Activated CD4-positive, alpha-beta T cell treated with anti-CD3 and anti-CD28 coated beads, Interleukin-2, amount 10 ng/mL, durations not matched to agents 7 days and 5 days (primary cell): ENCODE measurements at places on chromosomes 1 and 21. TPM values are rescaled to one million over a fixed set of nuclear protein-coding genes. Genes with fewer than 3 reads are reported as not detected.

The RHBG gene
- total RNA-seq, result not detected

The SIM2 gene
- total RNA-seq, result 0.05 TPM

The C1orf116 gene
- not detected for total RNA-seq

The SPRR4 gene
- total RNA-seq, result not detected

The NR5A2 gene
- total RNA-seq, result not detected

The TRAF3IP3 gene
- total RNA-seq, result 426 TPM

The CYP4X1 gene
- total RNA-seq, result not detected

The RNU1-4 gene
- total RNA-seq, result 2,477 TPM

GRCh38 chr21:29656504-29657239, 283.1 kb downstream of the GRIK1 start:
- H3K27me3 ChIP-seq, result no peaks in the 10 kb centered on the region
- DNase-seq, result peak; percentile 12
- peaks cover 19% of the 10 kb centered on the region for H3K4me1 ChIP-seq
- H3K27ac ChIP-seq, result peak overlapping the region; percentile 68

DNA sequence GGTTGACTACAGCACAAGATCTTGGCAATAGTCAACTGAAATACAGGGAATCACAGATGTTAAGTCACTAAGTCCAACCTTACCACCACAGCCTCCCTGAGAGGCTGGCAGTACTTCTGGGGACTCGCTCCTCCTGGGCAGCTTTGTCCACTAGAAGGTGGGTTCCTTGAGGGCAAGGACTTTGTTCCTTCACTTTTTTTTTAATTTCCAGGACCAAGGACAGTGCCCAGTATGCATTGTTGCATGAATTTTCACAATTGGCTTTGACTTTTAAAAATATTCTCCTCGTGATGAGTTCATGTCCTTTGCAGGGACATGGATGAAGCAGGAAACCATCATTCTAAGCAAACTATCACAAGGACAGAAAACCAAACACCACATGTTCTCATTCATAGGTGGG, 96.7 kb upstream of the IGSF21 start:
- H3K4me1 ChIP-seq, result no peaks in the 10 kb centered on the region
- no peaks in the 10 kb centered on the region for H3K36me3 ChIP-seq
- H3K27ac ChIP-seq, result no peak overlapping the region

DNA sequence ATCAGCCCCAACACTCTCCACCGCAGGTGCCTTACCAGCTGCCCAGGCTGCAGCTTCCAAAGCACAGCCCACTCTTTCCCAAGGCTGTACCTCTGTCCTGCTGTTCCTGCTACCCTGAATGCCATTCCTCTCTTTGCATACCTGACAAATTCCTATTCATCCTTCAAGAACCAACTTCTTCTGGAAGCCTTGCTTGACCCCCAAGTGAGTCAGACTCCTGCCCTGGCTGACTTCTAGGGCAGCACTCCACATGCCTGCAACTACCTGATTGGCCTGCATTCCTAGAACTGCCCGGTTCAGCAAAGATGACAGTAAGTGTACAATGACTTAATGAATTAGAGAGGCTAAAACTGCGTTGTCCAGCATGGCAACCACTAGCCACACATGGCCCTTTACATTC, 20.8 kb upstream of the PDZK1IP1 start:
- H3K27ac ChIP-seq, result no peak overlapping the region
- H3K4me3 ChIP-seq, result no peak overlapping the region
- peaks cover 3% of the 10 kb centered on the region for H3K4me1 ChIP-seq
- H3K36me3 ChIP-seq, result no peaks in the 10 kb centered on the region

DNA sequence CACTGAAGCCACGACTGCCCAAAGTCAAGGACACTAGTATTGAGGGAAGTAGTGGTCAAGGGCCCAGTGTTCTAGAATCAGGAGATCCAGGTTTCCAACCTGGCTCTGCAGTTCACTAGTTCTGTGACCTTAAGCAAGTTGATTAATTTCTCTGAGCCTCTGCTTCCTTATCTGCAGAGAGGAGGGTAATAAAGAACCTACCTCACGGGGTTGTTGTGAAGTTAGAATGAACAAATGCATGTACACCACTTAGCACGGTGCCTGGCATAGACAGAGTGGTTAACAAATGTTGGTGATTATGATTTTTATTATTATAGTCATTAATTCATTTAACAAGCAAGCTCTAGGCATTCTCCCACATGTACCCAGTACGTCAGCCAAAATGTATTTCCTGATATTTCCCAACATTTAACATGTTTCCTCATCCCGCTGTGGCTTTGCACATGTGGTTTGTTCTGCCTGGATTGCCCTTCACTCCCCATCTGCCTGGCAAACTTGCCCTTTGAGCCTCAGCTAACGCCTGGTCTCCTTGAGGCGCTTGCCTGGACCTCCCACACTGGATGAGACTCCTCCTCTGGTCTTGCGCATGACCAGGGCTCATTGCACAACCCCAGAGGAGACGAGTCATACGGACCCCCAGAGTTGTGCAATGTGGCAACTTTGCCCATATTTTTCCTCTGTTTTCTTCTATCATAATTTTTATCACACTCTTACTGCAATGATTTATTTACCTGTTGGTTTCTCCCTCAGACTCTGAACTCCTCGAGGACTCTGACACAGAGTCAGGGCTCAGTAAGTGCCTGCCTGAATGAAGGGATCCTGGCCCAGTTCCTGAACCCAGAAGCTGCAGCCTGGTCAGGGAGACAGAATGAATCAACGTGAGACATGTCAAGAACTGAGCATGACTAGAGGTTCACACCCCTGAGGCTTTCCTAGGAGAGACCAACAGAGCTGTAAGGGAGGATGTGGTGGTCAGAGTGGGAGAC, 20.7 kb upstream of the MFSD2A start:
- H3K4me3 ChIP-seq, result no peak overlapping the region
- no peak for DNase-seq
- peaks cover 4% of the 10 kb centered on the region for H3K27me3 ChIP-seq
- no peak overlapping the region for H3K27ac ChIP-seq
- H3K4me1 ChIP-seq, result no peaks in the 10 kb centered on the region

DNA sequence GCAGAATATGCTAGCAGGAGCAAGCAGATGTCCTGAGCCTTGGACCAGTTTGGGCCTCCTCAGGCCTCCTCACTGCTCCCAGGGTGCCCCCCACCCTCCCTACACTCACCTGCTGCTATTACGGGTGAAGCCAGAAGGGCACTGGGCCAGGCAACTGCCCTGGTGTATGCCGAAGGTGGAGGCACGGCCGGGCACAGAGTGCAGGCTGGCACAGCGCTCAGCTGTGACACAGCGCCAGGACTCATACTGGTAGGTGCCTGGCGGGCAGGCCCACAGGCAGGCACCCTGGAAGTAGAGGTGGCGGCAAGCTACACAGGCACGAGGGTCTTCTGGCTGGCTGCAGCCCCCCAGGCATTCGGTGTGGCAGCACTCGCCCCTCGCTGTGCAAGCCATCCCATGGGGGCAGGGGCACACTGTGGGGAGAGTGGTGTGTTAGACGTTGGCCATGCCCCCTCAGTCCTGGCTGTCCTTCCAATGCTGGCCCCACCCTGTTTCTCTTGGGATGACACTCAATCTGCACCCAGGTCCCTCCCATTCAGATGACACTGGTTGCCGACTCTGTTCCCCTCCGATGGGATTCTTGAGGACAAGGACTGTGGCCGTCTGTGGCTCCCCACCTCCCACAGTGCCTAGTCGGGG, 7.0 kb downstream of the INSRR start:
- no peaks in the 10 kb centered on the region for H3K36me3 ChIP-seq
- H3K4me3 ChIP-seq, result no peak overlapping the region

GRCh38 chr1:44714944-44715571, 15.9 kb downstream of the RNU5D-1 start:
- DNase-seq, result peak; percentile 81
- H3K27me3 ChIP-seq, result peaks cover 13% of the 10 kb centered on the region
- H3K27ac ChIP-seq, result peak overlapping the region; percentile 76
- H3K36me3 ChIP-seq, result no peaks in the 10 kb centered on the region
- peaks cover 47% of the 10 kb centered on the region for H3K4me1 ChIP-seq

GRCh38 chr21:27735699-27736098, 768.8 kb upstream of the ADAMTS5 start:
- no peaks in the 10 kb centered on the region for H3K27me3 ChIP-seq
- H3K27ac ChIP-seq, result no peak overlapping the region
- DNase-seq, result no peak
- H3K4me3 ChIP-seq, result no peak overlapping the region
- H3K4me1 ChIP-seq, result no peaks in the 10 kb centered on the region

DNA sequence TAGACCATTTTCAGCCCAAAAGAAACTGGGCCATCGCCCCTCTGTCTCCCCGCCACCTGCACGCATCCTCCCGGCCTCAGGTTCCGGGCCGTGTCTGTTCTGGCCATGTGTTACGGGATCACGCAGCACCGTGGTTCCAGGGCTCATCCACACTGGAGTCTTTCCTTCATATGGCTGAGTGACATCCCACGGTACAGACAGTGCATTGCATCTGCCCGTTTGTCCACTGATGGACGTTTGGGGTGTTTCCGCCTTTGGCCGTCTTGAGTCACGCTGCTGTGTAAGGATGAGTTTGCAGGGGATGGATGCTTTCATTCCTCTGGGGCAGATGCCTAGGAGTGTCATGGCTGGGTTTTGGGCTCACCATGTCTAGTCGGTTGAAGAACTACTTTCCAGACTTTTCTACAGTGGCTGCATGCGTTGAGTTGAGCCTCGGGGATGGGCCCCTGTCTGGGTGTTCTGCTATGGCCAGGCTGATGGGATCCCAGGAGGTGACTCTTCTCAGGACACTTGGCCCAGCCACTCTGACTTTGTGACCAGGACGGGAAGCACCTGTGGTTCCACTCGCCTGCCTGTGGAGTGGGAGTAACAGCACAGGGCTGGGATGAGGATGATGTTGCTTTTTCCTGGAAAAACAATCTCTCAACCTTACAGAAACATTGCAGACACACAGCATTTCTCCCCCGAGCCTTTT, 16.8 kb downstream of the RRP1 start:
- H3K27ac ChIP-seq, result no peak overlapping the region
- peaks cover 6% of the 10 kb centered on the region for H3K4me1 ChIP-seq
- H3K36me3 ChIP-seq, result peaks cover 11% of the 10 kb centered on the region
- H3K27me3 ChIP-seq, result no peaks in the 10 kb centered on the region

- no peak overlapping the region for H3K27ac ChIP-seq
- H3K4me3 ChIP-seq, result no peak overlapping the region
- DNase-seq, result no peak
- no peaks in the 10 kb centered on the region for H3K4me1 ChIP-seq
- peaks cover 11% of the 10 kb centered on the region for H3K36me3 ChIP-seq
- H3K27me3 ChIP-seq, result no peaks in the 10 kb centered on the region
Measured at GRCh38 chr1:21830792-21831453, 18.9 kb downstream of the LDLRAD2 start.

GRCh38 chr1:167065471-167065870, 24.7 kb downstream of the GPA33 start:
- no peaks in the 10 kb centered on the region for H3K27me3 ChIP-seq
- DNase-seq, result no peak
- no peak overlapping the region for H3K27ac ChIP-seq
- H3K36me3 ChIP-seq, result no peaks in the 10 kb centered on the region
- H3K4me1 ChIP-seq, result peaks cover 3% of the 10 kb centered on the region
- no peak overlapping the region for H3K4me3 ChIP-seq

- peaks cover 4% of the 10 kb centered on the region for H3K36me3 ChIP-seq
- no peaks in the 10 kb centered on the region for H3K27me3 ChIP-seq
- H3K27ac ChIP-seq, result no peak overlapping the region
- no peak for DNase-seq
- no peaks in the 10 kb centered on the region for H3K4me1 ChIP-seq
- no peak overlapping the region for H3K4me3 ChIP-seq
Measured at GRCh38 chr1:180785291-180785690, 127.4 kb upstream of the KIAA1614 start.

DNA sequence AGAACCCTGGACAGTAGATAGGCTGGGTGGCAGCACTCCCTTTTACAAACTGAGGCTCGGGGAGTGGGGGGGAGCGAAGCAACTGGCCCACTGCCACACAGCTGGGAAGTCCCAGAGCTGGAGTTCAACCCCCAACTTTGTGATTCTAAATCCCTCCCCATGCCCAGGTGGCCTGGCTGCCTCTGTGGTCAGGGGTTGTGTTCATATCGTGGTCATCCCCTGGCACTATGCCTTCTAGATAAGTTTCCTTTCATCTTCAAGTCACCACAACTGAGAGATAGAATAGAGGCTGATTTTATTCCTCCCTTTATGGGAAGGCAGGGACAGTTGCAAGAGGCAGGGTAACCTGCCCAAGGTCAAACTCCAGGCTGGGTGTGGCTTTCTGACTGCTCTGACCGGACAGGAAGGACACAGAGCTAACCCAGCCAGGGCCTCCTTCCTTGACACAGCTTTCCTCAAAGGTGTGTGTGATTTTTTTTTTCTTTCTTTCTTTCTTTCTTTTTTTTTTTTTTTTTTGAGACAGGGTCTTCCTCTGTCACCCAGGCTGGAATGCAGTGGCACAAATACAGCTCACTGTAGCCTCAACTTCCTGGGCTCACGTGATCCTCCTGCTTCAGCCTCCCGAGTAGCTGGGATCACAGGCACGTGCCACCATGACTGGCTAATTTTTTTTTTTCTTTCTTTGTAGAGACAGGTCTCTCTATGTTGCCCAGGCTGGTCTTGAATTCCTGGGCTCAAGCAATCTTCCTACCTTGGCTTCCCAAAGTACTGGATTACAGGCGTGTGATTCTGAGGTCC, 18.4 kb upstream of the TNFRSF1B start:
- no peak for DNase-seq
- H3K36me3 ChIP-seq, result peaks cover 25% of the 10 kb centered on the region
- H3K27me3 ChIP-seq, result no peaks in the 10 kb centered on the region
- peaks cover 92% of the 10 kb centered on the region for H3K4me1 ChIP-seq
- H3K27ac ChIP-seq, result peak overlapping the region; percentile 99
- no peak overlapping the region for H3K4me3 ChIP-seq

- no peaks in the 10 kb centered on the region for H3K27me3 ChIP-seq
- no peak within 1 kb of the TSS for H3K27ac ChIP-seq
- H3K36me3 ChIP-seq, result no peaks in the 10 kb centered on the region
- no peak within 1 kb of the TSS for H3K4me3 ChIP-seq
- DNase-seq, result no peak
Measured at GRCh38 chr1:153612755-153613331, at the start of gene S100A16. S100A16 (minus strand) TSS chr1:153613137; CDS start chr1:153608151, 4,986 bp downstream.

- no peak for DNase-seq
- no peak overlapping the region for H3K4me3 ChIP-seq
- peaks cover 11% of the 10 kb centered on the region for H3K4me1 ChIP-seq
- no peaks in the 10 kb centered on the region for H3K27me3 ChIP-seq
- H3K36me3 ChIP-seq, result no peaks in the 10 kb centered on the region
- H3K27ac ChIP-seq, result no peak overlapping the region
Measured at GRCh38 chr1:93740601-93741031, 59.0 kb upstream of the BCAR3 start.

GRCh38 chr1:43935711-43936427, 2.3 kb downstream of the ARTN start:
- no peak overlapping the region for H3K4me3 ChIP-seq
- no peaks in the 10 kb centered on the region for H3K36me3 ChIP-seq
- peaks cover 21% of the 10 kb centered on the region for H3K27me3 ChIP-seq
- peaks cover 20% of the 10 kb centered on the region for H3K4me1 ChIP-seq
